ENCODE measurements at places on chromosomes 1 and 21. TPM values are rescaled to one million over a fixed set of nuclear protein-coding genes. Genes with fewer than 3 reads are reported as not detected.

DNA sequence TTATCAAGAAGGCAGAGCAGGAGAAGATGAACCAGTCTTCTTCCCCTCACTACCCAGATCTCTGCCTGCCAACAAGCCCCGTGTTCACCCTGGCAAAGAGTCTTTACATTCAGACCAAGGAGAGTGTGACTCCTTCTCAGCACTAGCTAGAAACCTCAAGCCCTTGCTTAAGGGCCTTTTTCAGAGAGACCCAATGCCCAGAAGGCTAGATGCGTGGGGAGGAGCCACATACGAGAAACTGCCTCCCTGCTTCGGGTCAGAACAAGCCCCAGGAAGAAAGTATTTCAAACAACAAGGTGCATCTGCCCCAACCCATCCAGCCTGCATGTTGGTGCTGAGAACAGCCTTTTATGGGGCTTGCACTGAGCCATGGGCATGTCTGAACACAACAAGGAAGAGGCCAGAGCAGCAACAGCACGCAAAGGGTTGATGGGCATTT lies 152.7 kb upstream of the CAMK1G start:
- no peak for DNase-seq
- no peak overlapping the region for H3K4me3 ChIP-seq
- no peaks in the 10 kb centered on the region for H3K36me3 ChIP-seq
- peaks cover 17% of the 10 kb centered on the region for H3K4me1 ChIP-seq
- H3K27me3 ChIP-seq, result peaks cover 7% of the 10 kb centered on the region

GRCh38 chr1:97820470-97821188 lies 100.2 kb downstream of the DPYD start:
- peaks cover 21% of the 10 kb centered on the region for H3K4me1 ChIP-seq
- no peak overlapping the region for H3K27ac ChIP-seq
- H3K36me3 ChIP-seq, result no peaks in the 10 kb centered on the region

Gene FNDC5
- 743 TPM for total RNA-seq

Gene HAX1
- 79.1 TPM for total RNA-seq

Gene EPB41
- total RNA-seq, result 213 TPM

Gene ZNF496
- 60.5 TPM for total RNA-seq

- no peaks in the 10 kb centered on the region for H3K36me3 ChIP-seq
- H3K4me1 ChIP-seq, result no peaks in the 10 kb centered on the region
These were observed 34.2 kb downstream of the TRIM11 start for GRCh38 chr1:228372183-228373003.

Gene LCA5L
- total RNA-seq, result not detected

DNA sequence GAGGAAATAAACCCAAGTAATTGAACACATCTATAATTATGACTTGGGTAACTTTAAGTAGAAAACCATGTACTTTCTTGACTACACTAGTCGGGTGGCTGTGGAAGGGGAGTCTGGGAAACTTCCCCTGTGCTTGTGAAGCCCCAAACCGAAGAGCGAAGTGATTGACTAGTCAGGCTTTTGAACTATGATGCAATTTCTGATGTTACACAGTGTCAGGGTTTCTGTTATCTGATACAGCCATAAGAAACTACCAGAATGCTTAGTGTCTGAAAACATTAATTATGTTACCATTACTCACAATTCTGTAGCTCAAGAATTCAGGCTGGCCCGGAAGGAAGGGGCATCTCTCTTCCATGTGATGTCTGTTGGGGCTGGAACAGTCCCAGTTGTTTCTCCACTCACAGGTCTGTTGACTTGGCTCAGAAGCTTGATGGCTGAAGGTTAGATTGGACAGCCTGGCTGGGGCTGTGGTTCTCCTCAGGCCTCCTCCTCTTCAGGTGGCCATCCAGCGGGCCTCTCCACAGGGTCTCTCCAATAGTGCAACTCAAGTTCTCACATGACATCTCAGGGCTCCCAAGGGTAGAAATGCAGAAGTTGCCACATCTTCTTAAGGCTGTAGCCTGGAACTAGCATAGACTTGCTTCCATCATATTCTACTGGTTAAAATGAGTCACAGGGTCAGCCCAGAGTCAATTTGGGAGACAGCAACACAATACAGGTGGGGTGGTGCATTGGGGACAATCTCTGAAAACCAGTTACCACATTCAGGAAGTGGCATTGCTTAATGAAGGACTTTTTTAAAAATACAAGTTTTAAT lies 8.3 kb upstream of the C8B start:
- peaks cover 2% of the 10 kb centered on the region for H3K4me1 ChIP-seq
- no peak for DNase-seq
- no peaks in the 10 kb centered on the region for H3K36me3 ChIP-seq
- H3K4me3 ChIP-seq, result no peak overlapping the region
- H3K27me3 ChIP-seq, result peaks cover 1% of the 10 kb centered on the region

DNA sequence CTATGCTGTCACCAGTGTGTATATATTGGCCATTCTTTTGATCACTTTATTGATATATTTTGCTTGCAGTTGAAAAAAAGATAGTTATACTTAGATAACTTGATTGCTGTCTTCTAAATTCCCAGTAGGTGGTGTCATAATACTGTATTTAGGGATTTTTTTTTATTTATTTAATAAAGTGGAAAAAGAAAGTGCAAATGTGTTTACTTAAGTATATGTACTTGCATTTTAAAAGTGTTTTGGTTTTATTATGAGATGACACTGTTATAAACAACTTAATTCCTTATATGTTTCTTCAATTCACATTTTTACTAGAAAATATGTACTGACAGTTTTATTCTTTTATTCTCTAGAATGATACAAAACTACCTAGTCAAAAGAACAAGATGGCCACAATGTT lies 164.8 kb downstream of the USP25 start:
- H3K4me1 ChIP-seq, result no peaks in the 10 kb centered on the region
- no peak overlapping the region for H3K27ac ChIP-seq
- no peak overlapping the region for H3K4me3 ChIP-seq

GRCh38 chr1:2016123-2016522 lies 3.0 kb upstream of the GABRD start:
- H3K4me3 ChIP-seq, result no peak overlapping the region
- DNase-seq, result no peak
- H3K4me1 ChIP-seq, result peaks cover 2% of the 10 kb centered on the region
- no peak overlapping the region for H3K27ac ChIP-seq

Gene FOXD2
- total RNA-seq, result not detected

Gene DNASE2B
- not detected for total RNA-seq

Gene CELA3A
- total RNA-seq, result not detected

DNA sequence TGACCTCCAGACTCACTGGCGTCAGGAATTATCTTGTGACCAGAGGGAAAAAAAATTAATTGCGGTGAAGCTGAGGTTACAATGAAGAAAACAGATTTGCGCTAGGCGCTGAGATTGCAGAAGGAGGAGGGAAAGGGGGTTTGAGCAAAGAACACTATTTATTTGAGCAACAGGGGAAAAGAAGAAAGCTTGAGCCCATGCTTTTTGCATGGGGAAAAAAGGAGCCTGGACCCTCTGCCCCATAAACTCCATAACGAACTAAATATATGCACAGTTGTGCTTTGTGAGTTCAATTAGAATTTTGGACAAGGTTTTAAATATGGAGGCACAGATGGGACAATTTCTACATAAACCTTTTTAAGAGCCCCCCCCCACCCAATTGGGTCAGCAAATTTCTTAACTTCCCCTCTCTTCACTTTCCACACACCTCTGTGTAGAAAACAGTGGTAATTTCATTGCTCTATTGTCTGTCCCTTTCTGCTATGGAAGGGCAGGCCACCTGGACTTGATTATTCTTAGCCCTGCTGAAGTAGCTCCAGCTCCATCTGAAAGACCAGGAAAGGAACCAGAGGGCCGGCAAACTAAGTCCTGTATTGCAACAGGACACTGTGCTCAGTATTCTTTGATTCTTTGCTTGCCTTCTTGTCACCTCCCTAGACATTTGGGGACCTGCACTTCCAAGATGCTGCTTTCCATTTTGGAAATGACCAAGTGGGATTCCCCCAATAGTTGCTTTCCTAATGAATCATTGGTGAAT lies 862 bp upstream of the ID3 start:
- peak overlapping the region; percentile 93 for H3K4me3 ChIP-seq
- DNase-seq, result no peak
- peaks cover 9% of the 10 kb centered on the region for H3K27me3 ChIP-seq
- H3K36me3 ChIP-seq, result no peaks in the 10 kb centered on the region
- H3K4me1 ChIP-seq, result peaks cover 39% of the 10 kb centered on the region

GRCh38 chr1:37137014-37137413 lies 102.7 kb upstream of the GRIK3 start:
- H3K4me3 ChIP-seq, result no peak overlapping the region
- H3K27ac ChIP-seq, result no peak overlapping the region
- H3K4me1 ChIP-seq, result peaks cover 24% of the 10 kb centered on the region
- peaks cover 10% of the 10 kb centered on the region for H3K27me3 ChIP-seq
- DNase-seq, result no peak

DNA sequence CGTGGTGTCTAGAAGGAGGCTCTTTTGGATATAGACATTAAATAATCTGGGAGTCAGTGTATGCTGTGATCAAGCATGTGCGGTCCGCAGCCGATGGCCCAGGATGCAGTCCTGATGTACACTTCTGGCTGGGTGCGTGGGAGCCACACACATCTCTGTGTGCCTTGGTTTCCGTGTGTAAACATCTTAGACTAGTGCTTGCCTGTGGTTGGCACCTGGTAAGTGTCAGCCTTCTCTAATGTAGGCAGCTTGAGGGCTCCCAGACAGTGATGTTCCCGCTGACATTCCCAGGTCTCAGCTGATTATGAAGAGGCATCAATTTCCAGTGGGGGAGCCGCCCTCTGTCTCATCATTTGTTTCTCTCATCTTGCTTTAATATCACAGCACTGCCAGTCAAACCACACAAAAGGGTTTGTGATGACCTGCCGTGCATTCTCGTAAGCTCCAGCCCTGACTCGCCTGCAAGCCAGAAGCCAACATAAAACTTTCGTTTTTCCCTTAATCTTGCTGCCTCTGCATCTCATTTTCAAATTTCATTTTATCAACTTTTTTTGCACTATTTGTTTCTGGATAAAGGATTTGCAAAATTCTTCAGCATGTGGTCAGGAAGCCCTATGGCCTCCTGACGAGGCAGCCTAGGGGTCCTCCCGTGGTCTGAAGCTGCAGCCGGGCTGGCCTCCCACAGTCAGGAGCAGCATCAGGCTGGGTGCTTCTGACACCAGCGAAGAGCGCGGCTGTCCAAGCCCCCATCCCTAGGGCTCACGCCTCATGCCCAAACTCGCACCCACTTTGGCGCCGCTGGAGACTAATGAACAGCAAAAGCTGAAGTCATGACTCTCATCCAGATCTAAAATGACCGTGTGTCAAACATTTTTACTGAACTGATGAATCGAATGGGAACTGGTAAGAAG lies 28.1 kb downstream of the PDE9A start:
- peaks cover 13% of the 10 kb centered on the region for H3K36me3 ChIP-seq
- peaks cover 26% of the 10 kb centered on the region for H3K4me1 ChIP-seq
- H3K27me3 ChIP-seq, result peaks cover 3% of the 10 kb centered on the region
- no peak overlapping the region for H3K27ac ChIP-seq

- no peaks in the 10 kb centered on the region for H3K36me3 ChIP-seq
- no peak overlapping the region for H3K27ac ChIP-seq
- peaks cover 18% of the 10 kb centered on the region for H3K4me1 ChIP-seq
- peaks cover 7% of the 10 kb centered on the region for H3K27me3 ChIP-seq
- H3K4me3 ChIP-seq, result no peak overlapping the region
These were observed 33.0 kb downstream of the ACOT11 start for GRCh38 chr1:54580856-54581550.

DNA sequence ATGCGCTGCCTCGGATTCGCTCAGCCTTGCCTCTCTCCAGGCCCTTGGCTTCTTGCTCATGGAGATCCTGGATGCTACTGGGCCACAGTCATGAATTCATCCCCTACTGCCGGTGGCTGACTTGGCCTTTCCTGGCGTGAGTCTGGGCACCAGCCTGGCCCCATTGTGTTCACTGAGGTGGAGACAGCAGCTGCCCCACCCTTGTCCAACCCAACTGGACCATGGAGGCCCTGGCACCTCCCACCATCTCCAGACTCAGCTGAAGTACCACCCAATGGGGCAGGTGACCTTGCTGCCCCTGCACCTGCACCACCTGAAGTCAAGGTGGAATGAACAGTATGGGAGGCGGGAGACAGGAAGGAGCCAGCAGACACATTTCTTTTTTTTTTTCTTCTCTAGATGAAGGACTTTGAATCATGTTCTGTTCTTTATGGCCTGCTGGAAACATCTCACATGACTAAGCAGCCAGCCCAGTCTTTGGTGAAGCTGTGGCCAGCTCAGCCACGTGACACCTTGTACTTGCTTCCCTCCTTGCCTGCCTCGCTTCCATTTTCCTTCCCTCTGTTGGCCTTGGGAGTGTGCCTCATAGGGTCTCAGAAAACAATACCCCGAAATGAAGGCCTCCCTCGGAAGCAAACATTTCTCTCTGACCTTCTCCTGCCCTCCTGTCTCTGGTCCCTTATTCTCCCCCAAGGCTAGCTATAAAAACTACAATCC lies 3.8 kb upstream of the SLC30A2 start:
- H3K27me3 ChIP-seq, result peaks cover 18% of the 10 kb centered on the region
- no peak overlapping the region for H3K4me3 ChIP-seq
- DNase-seq, result no peak
- no peaks in the 10 kb centered on the region for H3K36me3 ChIP-seq

DNA sequence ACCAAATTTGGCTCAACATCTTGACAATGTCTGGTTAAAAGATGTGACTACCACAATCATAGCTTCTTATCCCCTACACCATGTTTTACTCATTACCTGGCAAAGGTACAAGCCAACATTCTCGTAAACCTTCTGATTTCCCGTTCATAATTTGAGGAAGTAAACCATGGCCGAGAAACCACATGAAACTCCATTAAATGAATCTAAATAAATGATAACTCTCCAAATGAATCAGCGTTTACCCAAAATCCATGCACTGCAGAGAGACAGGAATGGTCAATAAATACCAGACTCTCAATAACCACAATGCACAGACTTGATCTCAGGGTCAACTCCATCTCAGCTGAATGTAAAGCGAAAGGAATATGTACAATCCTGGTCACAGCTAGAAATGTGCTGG lies 125.2 kb downstream of the TYW3 start:
- H3K4me1 ChIP-seq, result no peaks in the 10 kb centered on the region
- no peaks in the 10 kb centered on the region for H3K36me3 ChIP-seq
- no peak overlapping the region for H3K27ac ChIP-seq
- no peak for DNase-seq
- no peak overlapping the region for H3K4me3 ChIP-seq

- peaks cover 3% of the 10 kb centered on the region for H3K27me3 ChIP-seq
- peaks cover 8% of the 10 kb centered on the region for H3K4me1 ChIP-seq
- DNase-seq, result peak; percentile 80
- no peak overlapping the region for H3K27ac ChIP-seq
- no peaks in the 10 kb centered on the region for H3K36me3 ChIP-seq
These were observed 3.1 kb upstream of the P3R3URF start for GRCh38 chr1:46179138-46180081.

DNA sequence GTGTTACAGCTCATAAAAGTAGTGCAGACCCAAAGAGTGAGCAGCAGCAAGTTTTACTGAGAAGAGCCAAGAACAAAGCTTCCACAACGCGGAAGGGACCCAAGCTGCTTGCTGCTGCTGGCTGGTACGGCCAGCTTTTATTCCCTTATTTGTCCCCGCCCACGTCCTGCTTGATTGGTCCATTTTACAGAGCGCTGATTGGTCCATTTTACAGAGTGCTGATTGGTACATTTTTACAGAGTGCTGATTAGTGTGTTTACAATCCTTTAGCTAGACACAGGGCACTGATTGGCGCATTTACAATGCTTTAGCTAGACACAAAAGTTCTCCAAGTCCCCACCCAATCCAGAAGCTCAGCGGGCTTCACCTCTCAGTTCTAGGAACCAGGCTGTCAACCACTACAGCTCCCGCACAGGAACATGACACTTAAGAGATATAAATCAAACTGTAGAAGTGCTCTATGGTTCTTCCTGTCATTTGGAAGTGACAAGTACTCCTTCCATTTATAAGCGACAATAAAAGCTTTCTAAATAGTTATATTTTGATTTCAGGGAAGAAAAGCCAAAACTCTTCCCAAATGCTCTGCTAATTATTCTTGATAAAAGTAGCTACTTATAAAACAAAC lies 28.5 kb downstream of the RNF115 start:
- H3K4me3 ChIP-seq, result no peak overlapping the region
- H3K4me1 ChIP-seq, result no peaks in the 10 kb centered on the region
- H3K36me3 ChIP-seq, result peaks cover 12% of the 10 kb centered on the region
- H3K27ac ChIP-seq, result no peak overlapping the region
- no peak for DNase-seq
- peaks cover 3% of the 10 kb centered on the region for H3K27me3 ChIP-seq
